ENCODE measurements at places on chromosomes 5 and 9. TPM values are rescaled to one million over a fixed set of nuclear protein-coding genes. Genes with fewer than 3 reads are reported as not detected.

DNA sequence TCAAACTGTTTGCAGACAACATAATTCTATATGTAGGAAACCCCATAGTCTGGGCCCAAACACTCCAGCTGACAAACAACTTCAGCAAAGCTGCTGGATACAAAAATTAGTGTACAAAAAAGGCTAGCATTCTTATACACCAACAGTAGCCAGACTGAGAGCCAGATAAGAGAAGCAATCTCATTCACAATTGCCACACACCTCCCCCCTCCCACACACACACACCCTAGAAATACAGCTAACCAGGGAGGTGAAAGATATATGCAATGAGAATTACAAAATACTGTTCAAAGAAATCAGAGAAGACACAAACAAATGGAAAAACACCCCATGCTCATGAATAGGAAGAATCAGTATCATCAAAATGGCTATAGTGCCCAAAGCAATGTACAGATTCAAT, 9.0 kb downstream of the MTREX start:
- no peak overlapping the region for H3K4me3 ChIP-seq
- H3K4me1 ChIP-seq = peaks cover 11% of the 10 kb centered on the region
- peaks cover 14% of the 10 kb centered on the region for H3K36me3 ChIP-seq
- no peak overlapping the region for H3K27ac ChIP-seq

Gene TMED9
- 76.2 TPM for total RNA-seq

Gene FGF1
- not detected for total RNA-seq

Gene SPINK4
- total RNA-seq = not detected

- H3K27ac ChIP-seq = no peak overlapping the region
- H3K27me3 ChIP-seq = no peaks in the 10 kb centered on the region
- H3K4me1 ChIP-seq = no peaks in the 10 kb centered on the region
Observed at GRCh38 chr5:76074487-76075065, 8.6 kb upstream of the SV2C start.

Gene FOXD4L3
- 0.86 TPM for total RNA-seq

Gene SH3RF2
- not detected for total RNA-seq

- no peak overlapping the region for H3K27ac ChIP-seq
- DNase-seq = no peak
- H3K27me3 ChIP-seq = no peaks in the 10 kb centered on the region
- H3K36me3 ChIP-seq = no peaks in the 10 kb centered on the region
- H3K4me3 ChIP-seq = no peak overlapping the region
Observed at GRCh38 chr9:35237311-35237710, 75.5 kb downstream of the UNC13B start.

DNA sequence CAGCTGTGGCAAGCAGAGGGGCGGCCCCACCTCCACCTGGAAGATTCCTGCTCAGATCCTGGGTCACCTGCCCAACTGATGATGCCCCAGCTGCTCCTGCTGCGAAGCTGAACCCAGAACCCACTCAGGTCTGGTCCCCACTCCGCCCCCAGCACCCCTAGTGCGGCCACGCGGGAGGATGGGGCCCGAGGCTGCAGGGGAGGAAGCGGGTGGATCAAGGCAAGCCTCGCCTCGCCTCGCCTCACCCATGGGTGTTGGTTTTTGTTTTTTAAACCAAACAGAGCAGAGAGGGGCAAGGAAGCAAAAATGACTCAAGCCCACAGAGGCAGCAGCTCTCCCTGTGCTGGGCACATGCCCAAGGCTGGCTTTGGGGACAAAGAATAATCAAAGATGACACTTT, 23.2 kb downstream of the ABO start:
- H3K27ac ChIP-seq = no peak overlapping the region
- H3K36me3 ChIP-seq = no peaks in the 10 kb centered on the region
- no peaks in the 10 kb centered on the region for H3K4me1 ChIP-seq
- DNase-seq = no peak
- no peak overlapping the region for H3K4me3 ChIP-seq

- no peaks in the 10 kb centered on the region for H3K27me3 ChIP-seq
- H3K4me3 ChIP-seq = no peak overlapping the region
- no peaks in the 10 kb centered on the region for H3K4me1 ChIP-seq
- no peak overlapping the region for H3K27ac ChIP-seq
- H3K36me3 ChIP-seq = no peaks in the 10 kb centered on the region
Observed at GRCh38 chr5:82597437-82597836, 319.3 kb upstream of the RPS23 start.

Gene SMIM33
- not detected for total RNA-seq

GRCh38 chr9:124877021-124877782, 15.3 kb downstream of the ARPC5L start:
- no peaks in the 10 kb centered on the region for H3K27me3 ChIP-seq
- H3K4me3 ChIP-seq = no peak overlapping the region
- no peak overlapping the region for H3K27ac ChIP-seq
- no peak for DNase-seq
- H3K36me3 ChIP-seq = peaks cover 55% of the 10 kb centered on the region

Gene LIFR
- total RNA-seq = 27.4 TPM

DNA sequence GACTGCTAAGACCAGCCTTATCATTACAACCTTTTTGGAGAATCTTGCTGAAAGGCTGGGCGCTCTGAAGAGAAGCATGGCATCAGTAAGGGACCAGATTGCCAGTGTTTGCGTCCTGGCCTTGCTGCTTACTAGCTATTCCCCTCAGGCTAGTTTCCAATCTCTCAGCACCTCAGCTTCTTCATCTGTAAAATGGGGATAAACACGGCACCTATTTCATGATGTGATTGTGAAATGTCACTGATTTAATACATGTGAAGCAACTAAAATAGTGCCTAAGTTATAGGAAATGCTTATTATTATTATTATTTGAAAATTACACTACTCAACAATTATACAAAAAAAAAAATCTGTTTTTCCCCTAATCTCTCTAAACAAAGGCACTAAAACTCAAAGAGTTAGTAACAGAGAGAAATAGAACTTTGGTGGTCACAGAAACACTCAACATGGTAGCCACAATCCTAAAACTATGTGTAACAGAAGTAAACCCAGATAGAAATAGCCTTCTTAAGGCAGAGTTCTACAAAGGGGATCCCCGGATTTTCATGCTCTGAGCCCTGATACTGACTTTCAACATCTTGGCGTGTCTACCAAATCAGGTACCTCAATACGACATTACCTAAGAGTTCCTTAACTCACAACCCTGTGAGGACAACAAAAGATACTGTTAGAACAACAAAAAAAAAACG, 62.0 kb downstream of the ENC1 start:
- no peak overlapping the region for H3K4me3 ChIP-seq
- no peak for DNase-seq
- H3K27ac ChIP-seq = no peak overlapping the region
- H3K36me3 ChIP-seq = no peaks in the 10 kb centered on the region
- H3K4me1 ChIP-seq = peaks cover 8% of the 10 kb centered on the region

GRCh38 chr9:108933231-108933717, 650 bp downstream of the ELP1 start:
- no peaks in the 10 kb centered on the region for H3K27me3 ChIP-seq
- peak overlapping the region; percentile 37 for H3K27ac ChIP-seq
- no peak for DNase-seq
- peaks cover 2% of the 10 kb centered on the region for H3K36me3 ChIP-seq
- H3K4me3 ChIP-seq = peak overlapping the region; percentile 89
- 0 out of 2 replicates have a peak, but pooled peaks cover 6% of the 10 kb centered on the region for H3K4me1 ChIP-seq

- H3K4me3 ChIP-seq = no peak overlapping the region
- no peaks in the 10 kb centered on the region for H3K27me3 ChIP-seq
- peaks cover 13% of the 10 kb centered on the region for H3K36me3 ChIP-seq
- no peak overlapping the region for H3K27ac ChIP-seq
- H3K4me1 ChIP-seq = no peaks in the 10 kb centered on the region
Observed at GRCh38 chr9:33249087-33249658, 9.2 kb downstream of the SPINK4 start.

DNA sequence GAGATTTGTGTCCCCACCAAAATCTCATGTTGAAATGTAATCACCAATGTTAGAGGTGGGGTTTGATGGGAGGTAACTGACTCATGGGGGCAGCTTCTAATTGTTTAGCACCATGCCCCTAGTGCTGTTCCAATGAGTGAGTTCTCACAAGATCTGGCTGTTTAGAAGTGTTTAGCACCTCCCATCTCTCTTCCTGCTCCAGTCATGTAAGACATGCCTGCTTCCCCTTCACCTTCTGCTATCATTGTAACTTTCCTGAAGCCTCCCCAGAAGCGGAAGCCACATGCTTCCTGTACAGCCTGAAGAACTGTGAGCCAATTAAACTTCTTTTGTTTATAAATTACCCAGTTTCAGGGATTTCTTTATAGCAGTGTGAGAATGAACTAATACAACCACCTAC, 170.5 kb downstream of the NDUFS4 start:
- no peak overlapping the region for H3K4me3 ChIP-seq
- no peak for DNase-seq
- no peak overlapping the region for H3K27ac ChIP-seq
- no peaks in the 10 kb centered on the region for H3K4me1 ChIP-seq
- H3K36me3 ChIP-seq = no peaks in the 10 kb centered on the region

DNA sequence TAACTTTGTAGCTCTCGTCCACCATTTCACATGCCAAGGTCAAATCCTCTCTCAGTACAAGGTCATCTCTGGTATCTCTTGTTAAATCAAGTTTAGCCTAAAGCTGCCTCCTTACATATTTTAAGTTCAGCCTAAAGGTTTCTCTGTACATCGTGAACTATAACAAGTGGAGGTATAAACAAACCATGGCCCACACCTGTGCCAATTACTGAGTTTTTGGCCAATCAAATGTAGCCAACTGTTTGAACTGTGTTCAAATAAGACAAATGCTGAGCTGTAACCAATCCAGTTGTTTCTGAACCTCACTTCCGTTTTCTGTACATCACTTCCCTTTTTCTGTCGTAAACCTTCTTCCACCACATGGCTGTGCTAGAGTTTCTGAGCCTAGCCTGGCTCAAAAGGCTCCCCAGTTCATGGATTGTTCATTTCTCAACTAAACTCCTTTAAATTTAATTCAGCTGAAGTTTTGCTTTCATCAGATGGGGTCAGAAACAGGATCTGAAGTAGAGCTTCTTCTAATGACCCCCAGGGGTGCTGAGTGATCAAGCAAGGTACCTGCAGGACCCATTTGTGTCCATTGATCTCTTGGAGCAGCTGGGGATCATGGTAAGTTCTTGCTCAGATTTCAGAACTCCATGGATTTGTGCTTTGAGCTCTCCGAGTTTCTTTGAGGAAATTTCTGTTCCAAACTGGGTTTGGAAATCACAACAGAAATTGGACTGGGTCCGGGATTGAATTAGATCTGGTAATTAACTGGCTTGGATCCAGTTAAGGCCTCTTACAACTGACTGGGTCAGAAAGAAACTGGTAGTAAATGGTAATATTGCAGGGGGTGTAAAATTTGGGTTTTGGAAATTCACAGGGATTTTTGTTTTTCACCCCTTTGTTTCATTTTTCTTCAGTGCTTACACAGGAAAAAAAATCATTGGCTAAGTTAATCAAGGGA, 11.0 kb upstream of the NANS start:
- peak overlapping the region; percentile 39 for H3K4me3 ChIP-seq
- 0 out of 2 replicates have a peak overlapping the region, but pooled peaks have one; percentile 3 for H3K27ac ChIP-seq
- no peak for DNase-seq
- no peaks in the 10 kb centered on the region for H3K4me1 ChIP-seq
- H3K27me3 ChIP-seq = peaks cover 6% of the 10 kb centered on the region
- H3K36me3 ChIP-seq = no peaks in the 10 kb centered on the region

Gene MEIKIN
- not detected for total RNA-seq

Gene SHOC1
- 0.58 TPM for total RNA-seq

GRCh38 chr9:122394265-122395125, 23.7 kb downstream of the PTGS1 start:
- H3K27ac ChIP-seq = peak overlapping the region; percentile 1
- peaks cover 21% of the 10 kb centered on the region for H3K4me1 ChIP-seq
- no peaks in the 10 kb centered on the region for H3K36me3 ChIP-seq
- DNase-seq = peak; percentile 44

DNA sequence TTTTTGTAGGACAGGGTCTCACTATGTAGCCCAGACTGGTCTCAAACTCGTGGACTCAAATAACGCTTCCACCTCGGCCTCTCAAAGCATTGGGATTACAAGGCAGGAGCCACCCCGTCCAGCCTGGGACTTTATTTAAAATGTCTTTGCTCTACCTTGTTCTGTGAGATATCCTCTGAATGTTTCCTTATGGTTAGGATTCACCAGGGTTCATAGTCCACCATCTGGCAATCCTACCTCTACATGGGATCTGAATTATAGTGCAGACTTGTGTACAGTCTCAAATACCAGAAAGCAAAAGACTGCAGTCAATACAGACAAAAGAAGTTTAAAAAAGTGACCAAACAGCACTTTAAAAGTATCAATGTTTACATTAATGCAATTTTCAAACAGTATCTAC, 10.1 kb downstream of the ISCA1 start:
- no peak for DNase-seq
- no peak overlapping the region for H3K4me3 ChIP-seq
- H3K27me3 ChIP-seq = no peaks in the 10 kb centered on the region
- peaks cover 50% of the 10 kb centered on the region for H3K36me3 ChIP-seq
- H3K4me1 ChIP-seq = no peaks in the 10 kb centered on the region

GRCh38 chr9:33159777-33160127, 7.4 kb downstream of the B4GALT1 start:
- H3K36me3 ChIP-seq = no peaks in the 10 kb centered on the region
- peaks cover 56% of the 10 kb centered on the region for H3K4me1 ChIP-seq
- H3K27me3 ChIP-seq = no peaks in the 10 kb centered on the region

DNA sequence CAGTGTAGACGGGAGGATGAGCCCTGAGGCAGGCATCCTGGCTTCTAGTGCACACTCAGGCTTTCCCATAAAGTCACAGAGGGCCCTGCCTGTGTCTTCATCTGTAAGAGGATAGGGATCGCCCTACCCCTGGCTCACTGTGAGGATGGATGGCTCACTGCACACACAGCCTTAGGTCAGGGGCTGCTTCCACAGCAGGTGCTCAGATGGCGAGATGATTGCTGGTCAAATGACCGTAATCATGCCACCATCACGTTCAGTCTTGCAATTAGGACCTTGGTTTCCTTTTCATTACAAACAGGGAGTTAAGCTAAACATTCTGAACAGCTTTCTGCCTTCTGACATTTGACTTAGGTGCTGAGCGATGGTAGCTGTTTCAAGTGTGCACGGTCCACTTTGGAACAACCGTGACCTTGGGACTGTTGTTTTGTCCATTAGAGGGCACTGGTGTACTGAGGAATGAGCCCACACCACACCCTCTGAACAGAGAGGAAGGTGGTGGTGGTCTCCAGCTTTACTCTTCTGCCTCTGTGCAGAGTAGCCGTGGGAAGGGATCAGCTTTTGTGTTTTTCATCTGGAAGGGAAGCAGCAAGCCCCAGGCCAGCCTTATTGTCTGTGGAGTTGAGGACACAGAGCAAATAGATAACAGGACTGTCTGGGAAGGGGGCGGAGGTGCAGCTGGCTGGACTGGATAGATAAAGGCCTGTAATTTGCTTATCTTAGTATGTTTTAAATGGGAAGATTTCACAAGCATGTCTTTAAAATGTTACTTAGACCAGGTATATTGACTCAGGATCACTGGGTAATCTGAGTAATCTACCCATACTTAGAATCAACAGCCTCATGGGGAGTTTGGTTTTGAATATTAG, 183.1 kb downstream of the TRIO start:
- DNase-seq = no peak
- H3K4me1 ChIP-seq = no peaks in the 10 kb centered on the region
- no peaks in the 10 kb centered on the region for H3K27me3 ChIP-seq
- H3K27ac ChIP-seq = no peak overlapping the region

Gene STRBP
- total RNA-seq = 40.5 TPM

Gene BASP1
- not detected for total RNA-seq

Gene CCL19
- not detected for total RNA-seq
